ENCODE measurements at places on chromosomes 5 and 9.

DNA sequence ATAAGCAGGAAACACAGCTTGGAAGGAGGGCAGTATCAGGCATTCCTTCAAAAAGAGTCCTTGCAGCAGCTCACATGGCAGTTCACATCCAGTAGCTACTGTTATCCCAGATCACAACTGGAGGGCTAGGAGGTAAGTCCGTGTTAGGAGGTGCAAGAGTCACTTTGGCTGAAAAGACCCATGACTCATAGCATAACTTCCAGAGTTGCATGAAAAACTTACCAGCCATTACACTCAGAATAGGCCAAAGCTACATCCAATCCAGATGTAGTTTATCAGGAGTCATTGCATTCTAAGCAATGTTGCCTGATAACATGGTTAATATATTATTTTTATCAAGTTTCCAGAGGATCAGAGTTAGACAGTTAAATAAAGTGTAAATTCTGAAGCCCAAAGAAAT lies 1126.4 kb upstream of the SEMA6A start:
- no peak for DNase-seq

GRCh38 chr9:124041817-124042116 lies 30.2 kb downstream of the LHX2 start:
- no peak for DNase-seq

DNA sequence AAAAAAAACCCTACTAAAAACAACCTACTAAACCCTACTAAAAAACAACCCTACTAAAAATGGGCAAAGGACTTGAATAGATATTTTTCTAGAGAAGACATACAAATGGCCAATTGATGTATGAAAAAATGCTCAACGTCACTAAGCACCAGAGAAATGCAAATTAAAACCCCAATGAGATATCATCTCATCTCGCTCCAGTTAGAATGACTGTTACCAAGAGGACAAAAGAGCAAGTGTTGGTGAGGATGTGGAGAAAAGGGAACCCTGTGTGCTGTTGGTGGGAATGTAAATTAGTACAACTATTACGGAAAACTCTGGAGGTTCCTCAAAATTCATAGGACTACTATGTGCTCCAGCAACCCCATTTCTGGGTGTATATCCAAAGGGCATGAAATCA lies 10.8 kb downstream of the SDHA start:
- no peak for DNase-seq

- no peak for DNase-seq
Observed at GRCh38 chr9:81886665-81887064, 41.6 kb upstream of the SPATA31D4 start.

DNA sequence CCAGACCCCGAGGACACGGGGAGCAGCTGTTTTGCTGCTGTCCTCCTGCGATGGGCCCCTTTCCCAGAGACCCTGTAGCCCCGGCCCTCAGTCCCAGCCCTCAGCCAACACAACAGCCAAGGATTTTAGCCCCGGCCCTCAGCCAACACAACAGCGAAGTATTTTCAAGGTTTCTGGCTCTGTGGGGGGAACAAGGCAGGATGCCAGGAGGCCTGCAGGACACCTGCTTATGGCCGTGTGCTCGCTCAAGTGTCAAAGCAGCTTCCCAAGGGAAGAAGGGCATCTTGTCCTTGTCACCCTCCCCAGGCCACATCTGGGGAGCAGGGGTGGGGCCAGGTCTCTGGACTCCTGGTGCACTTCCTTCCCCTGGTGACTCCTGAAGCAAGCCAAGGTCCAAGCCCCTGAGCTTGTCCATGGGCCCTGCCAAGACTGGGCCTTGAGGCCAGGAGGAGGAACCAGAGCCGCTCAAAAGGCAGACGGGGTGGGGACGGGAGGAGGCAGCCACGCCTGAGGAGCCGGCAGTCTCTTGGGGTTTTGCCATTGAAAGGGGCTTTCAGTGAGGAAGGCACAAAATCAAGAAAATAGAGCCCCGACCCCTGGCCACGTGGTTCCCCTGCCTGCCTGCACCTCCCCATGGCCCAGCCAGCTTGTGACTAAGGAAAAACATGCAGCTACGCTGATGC lies 10.8 kb downstream of the KCNT1 start:
- no peak for DNase-seq

DNA sequence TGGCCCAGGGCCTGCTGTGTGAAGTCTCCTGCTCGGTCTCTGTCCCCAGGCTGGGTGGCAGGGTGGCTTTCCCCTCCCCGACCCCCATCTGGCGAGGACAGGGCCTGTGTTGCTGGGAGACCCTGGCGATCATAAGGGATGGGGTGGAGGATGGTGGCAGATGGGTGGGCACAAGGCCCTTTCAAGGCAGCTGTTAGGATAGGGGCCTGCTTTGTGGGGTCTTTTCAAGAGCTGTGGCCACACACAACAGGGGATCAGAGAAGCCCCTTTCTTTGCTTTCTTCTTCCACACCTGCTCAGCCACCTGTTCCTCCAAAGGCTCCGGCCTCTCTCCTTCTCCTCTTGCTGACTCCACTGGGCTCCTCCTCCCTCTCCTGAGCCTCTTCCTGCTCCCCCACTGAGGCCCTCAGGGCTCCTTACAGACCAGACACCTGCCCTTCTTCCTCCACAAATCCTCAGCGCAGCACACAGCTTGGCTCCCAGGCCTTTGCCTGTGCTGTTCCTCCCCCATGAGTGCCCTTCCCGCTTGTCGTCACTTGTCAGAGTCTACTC lies 15.0 kb upstream of the NEURL1B start:
- DNase-seq: no peak

GRCh38 chr5:53073348-53073747 lies 36.2 kb downstream of the MOCS2 start:
- no peak for DNase-seq

GRCh38 chr5:15995341-15996052 lies 184.1 kb downstream of the MARCHF11 start:
- no peak for DNase-seq

- DNase-seq: no peak
Observed at GRCh38 chr9:107782789-107783188, 293.2 kb upstream of the KLF4 start.

DNA sequence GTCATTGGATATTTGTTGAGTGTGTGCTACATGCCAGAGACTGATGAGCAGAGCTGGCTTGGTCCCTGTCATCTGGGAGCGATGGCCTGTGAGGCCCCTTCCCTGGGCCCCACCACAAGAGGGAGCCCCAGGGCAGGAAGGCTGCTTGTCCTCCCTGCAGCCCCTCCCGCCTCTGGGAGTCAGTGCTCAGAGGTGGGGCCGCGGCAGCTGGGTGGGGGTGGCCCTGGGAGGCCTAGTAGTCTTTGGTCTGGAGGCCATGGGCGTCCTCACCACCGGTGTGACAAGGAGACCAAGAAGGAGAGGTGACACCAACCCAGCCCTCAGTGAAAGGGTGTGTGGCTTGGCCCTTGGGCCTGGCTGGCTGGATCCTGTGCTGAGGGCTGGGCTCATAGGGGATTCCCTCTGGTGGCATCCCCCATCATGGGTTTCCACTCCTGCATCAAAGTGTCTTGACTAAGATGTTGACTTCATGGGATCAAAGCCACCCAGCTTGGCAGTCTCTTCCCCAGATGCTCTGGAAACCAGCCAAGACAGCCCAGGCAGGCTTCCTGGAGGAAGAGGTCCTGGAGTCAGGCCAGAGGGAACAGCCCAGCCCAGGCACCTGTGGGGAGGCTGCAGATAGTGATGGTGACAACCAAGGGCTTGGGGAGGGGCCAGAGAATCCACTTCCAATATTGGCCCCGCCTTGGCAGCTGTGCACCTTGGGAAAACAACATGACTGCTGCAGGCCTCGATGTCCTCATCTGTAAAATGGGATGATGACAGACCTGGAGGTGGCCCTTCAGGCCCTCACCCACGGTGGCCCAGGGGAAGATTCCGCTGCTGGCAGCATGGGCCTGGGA lies 166.7 kb downstream of the GAPVD1 start:
- no peak for DNase-seq

DNA sequence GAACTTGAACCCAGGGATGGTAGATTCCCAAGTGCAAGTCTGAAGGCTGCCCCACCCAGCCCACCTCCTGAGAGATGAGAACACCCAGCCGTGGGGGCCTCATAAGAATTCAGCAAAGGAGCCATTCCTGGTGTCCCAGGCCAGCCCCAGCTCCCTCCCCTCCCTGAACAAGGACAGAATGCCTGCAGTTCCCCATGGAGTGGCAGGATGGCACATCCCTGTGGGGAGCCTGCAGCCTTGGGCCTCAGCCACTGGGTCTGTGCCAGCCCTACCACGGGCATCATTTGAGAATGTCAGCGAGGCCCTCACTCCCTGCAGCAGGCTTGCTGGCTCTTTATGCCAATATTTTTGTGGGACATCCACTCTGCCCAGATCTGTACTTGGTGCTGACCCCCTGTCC lies 36.2 kb upstream of the RAPGEF1 start:
- DNase-seq: no peak

- no peak for DNase-seq
Observed at GRCh38 chr9:113343732-113344231, 3.7 kb upstream of the WDR31 start.

DNA sequence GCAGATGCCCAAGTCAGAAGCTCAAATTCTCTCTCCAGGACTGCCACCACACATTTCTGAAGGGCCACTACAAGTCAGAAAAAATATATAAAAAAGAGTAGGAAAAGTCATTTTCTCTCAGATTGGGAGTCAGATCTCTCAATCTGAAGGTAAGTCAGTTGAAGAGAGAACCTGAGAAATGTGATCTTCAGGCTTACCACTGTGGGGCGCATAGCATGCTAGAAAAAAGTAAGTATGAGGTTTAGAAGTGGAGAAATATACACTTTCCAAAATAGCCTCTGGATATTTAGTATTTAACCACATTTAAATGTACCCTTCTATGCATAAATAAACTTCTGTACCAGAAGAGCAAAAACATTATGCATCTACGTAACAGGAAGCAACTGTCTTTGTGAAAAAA lies 800.7 kb upstream of the CTNND2 start:
- no peak for DNase-seq

DNA sequence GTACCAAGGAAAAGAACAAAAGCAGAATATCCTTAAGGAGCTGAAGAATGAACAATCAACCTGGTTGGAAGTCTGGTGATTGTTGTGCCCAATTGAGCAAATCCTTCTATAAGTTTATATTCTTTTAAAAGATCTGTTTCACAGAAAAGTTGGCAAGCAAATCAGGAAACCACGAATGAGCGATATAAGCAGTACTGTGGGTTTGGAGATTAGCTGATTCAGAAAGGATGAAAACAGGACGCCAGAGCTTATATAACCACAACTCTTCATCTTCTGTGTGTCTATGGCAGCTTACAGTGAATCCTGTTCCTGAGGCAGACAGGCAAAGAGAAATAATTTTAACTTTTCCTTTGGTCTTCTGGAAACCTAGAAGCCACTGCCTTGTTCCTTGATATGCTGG lies 61.7 kb downstream of the SLC38A9 start:
- DNase-seq: no peak

DNA sequence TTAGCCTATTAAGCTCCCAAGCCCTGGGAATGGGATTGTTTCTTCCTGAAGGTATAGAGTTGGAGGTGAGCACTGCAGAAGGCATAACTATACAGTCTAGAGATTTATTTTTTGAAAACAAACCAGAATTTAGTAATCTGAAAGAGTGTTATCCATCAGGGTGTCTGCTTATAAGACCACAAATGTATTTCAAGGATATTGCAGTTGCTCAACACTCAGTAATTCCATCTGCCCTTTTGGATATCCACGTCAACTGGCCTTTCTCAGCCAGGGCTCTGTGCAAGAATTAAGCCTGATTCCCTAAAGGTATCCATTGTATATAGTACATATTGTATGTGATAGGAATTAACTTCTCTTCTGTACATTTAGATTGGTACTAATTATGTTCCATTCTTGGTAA lies 15.0 kb upstream of the IL31RA start:
- no peak for DNase-seq
